Stimulated activated CD8-positive, alpha-beta memory T cell treated with anti-CD3 and anti-CD28 coated beads, Interleukin-4, amount 100 ng/mL, for 1 hour (primary cell): ENCODE measurements at places on chromosomes 1 and 21.
A peak's percentile ranks its signal among the peaks of the same experiment; 100 is the strongest.

- DNase-seq: no peak
These were observed at the start of gene KCNK1 for GRCh38 chr1:233613252-233614172. TSS of gene KCNK1 (plus strand) at chr1:233614106. CDS start at chr1:233614172, 66 bp downstream.

- no peak for DNase-seq
These were observed 9.5 kb upstream of the RNF186 start for GRCh38 chr1:19824541-19824940.

DNA sequence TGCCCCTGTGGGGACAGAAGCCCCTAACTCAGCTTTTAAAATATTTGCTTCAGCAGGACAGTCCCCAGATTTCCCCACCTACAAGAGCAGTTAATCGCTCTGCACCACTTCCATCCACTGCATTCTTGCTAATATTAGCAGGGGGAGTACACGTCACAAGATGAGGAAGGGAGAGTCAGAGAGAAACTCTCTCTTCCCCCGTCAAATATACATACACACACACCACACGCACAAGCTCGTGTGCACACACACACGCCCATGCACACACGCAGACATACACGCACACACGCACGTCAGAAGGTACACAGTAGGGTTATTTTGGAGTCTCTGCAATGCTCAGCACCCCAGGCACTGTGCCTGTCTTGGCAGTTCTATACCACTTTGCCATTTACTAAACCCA lies 2.1 kb downstream of the CLCA1 start:
- DNase-seq: no peak

DNA sequence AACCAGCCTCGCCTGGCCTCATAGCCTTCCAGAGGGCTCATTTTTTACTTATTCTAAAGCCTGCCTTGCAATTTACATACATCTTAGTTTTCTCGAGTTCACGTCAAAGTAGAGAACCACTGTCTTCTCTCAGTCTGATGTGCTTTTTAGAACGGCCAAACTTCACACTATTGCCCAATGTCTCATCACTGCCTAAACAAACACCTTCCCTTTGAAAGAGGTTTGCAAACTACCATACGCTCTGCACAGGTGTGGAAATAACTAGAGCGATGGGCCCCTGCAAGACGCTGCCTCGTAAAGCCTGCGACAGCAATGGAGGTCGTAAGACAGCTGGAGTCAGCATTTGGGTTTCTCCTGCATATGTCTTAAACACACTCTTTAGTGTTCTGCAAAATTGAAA lies 22.6 kb downstream of the PRDM15 start:
- no peak for DNase-seq

DNA sequence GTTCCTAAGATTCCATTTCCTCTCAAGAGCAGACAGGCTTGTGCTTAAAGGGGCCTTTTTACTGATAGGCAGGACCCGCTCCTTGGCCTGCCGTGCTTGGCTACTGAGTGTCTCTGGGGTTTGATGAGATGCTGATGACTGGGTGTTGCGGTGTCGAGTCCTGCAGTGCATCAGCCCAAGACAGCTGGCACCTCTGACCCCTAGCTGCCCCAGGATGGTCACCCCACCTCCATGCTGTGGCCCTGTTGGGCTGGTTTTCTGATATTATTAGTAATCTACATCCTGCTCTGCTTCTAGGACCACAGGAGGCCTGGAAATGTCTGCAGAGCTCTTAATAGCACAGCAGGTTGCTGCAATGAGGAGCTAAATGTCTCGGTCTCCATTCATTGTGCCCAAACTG lies 28.7 kb downstream of the LRRC71 start:
- DNase-seq: no peak

GRCh38 chr1:181514298-181515290 lies 31.3 kb downstream of the CACNA1E start:
- no peak for DNase-seq

DNA sequence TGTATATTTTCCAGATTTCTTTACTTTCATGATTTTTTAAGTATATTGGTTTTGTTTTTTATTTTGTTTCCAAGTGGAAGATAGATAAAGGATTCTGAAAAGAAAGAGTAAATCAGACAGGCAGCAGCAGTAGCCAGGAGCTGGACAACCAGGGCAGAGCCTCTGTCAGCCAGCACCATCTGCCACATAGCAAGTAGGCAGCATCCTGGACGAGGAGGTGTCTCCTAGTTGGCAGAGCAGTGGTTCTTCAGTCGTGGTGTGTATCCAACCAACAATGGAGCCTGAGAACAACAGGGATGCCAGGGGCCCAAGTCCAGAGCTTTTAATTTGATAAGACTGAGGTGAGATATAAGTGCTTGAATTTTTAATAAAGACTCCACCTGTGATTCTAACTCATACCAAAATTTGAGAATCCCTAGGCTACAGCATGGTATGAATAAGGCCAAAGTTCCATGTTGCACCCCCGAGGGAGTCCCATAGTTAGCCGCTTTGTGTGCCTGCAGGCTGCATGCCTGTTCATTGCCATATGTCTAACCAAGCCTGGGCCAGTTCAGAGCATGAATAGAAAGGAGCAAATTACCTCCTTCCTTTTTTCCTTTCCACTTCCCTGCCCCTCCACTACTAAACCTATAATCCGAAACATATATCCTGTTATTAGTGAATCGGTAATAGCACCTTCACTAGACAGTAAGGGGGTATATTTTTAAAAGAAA lies 153.2 kb downstream of the NTNG1 start:
- DNase-seq: no peak

DNA sequence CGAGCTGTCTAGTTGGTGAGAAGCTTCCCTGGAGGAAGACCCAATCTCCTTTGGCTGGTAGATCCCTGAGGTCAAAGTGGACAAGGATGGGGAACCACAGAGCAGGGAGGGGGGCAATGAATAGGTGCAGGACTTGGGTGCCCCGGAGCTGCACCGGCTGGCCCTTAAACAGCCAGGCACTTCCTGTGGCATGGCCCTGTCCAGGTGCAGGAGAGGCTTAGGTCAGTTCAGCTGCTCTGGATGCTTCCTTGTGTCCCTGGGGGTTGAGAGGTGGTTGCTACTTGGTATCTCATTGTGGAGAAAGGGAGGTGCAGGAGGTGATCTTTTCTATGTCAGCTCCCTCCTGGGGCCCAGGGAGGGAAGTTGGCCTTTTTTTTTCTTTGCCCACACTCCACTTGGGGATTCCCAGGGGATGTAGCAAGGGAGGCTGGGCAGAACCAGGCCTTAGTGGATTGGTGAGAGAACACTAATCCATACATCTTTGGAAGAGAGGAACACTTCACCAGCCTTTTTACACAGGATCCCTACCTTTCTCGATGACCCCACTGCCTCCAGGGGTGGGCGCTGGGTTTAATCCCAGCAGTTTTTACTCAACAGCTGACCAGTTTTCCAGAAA lies 1.2 kb upstream of the ST3GAL3 start:
- no peak for DNase-seq

DNA sequence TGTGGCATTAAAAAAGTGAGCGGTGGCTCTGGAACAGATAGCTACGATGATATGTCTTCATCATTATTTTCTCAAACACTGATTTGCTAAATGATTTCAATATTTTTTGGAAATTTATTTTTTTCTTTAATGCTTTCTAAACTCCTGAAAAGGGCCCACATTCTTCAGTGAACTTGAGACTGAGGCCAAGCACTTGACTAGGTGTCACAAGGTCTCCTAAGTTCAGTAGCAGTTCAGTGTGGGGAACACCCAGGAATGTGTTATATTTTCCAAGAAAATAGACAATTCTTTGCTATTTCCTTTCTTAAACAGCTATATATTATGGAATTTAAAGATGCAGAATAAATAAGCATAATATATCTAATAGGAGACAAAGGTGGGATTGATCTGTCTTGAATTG lies 850.9 kb downstream of the USP25 start:
- DNase-seq: no peak

DNA sequence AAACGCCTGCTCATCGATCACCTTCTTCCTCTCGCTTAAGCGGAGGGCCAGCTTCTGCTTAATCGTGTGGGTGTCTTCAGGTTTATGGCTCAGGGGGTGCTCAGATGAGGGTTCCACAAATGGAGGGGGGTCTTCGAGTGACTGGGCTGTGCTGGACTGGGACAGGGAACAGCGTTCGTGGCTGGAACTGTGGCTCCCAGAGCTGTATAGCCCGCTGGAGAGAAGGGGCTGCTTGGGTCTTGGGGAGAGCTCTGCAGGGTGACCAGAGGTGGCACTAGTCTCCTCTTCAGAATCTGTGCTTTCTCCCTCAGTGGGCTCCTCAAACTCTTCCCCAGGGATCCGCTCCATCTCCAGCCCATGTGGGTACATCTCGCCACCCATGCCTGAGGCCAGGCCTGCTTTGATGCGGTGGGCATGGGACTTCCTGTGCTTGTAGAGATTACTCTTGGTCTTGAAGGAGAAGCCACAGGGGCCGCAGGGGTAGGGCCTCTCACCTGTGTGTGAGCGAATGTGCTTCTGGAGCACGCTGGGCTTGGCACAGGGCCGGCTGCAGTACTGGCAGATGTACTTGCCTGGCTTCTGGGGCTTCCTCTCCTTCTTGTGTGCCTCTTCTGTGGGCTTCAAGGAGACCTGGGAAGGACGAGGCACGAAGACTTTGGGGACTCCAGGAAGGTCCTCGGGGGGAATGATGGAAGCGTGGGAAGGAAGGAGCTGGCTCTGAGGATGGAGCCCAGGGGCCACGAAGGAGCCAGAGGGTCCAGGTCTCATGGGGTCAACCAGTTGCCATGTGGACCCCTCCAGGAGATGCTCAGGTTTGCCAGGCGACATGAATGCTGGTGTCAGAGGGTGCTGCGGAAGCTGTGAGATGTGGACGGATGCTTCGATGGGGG lies 99.4 kb upstream of the EDN2 start:
- no peak for DNase-seq

DNA sequence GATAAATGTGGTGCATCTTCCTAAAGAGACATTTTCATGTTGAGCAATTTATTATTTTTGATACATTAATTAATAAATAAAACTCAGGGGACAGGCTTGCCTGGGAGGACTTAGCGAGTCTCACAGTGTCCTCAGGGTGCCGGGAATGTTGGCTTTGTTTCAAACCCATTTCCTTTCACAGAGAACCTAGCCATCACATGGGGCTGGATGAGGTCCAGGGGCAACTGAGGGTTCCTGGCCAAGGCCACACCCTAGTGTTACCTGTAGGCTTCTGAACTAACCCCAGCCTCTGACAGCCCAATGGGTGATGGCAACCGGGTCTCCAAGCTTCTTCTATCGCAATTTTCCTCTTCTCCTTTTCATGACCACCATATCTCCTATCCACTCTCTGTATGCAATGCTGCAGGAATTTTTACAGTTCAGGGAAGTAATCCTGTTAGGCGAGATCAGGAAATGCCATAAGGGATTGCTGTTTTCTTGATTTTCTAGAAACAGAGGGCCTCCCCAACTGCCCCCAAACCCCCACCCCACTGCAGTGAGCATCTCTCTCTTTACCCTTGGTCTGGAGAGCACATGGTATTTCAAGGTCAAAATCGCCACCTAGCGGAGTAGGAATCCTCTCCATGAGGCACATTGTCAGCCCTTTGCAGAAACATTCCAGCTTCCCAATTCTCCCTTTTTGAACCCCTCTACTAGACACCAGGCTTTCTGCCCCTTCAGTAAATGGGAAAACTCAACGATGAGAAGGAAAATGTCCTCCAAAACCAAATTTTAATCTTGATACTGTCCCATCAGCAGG lies 22.1 kb upstream of the SMYD3 start:
- DNase-seq: no peak

GRCh38 chr1:43309405-43310025 lies 8.7 kb downstream of the TIE1 start:
- no peak for DNase-seq

DNA sequence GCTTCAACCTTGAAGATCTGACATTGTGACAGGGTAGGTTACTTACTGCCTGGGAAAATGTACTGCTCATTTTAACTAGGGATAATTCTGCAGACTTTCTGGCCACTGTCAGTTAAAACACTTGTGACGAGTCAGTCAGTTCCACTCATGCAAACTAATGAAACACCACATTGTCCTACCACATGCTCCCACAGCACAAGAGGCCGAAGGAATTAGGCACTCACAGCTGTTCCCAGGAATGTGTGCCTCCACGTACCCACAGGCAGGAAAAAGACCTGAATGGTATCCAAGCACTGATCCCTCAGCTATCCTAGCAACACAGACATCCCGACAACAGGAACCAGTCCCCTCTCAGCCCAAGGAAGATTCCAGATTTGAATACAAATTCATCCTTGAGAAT lies 12.3 kb downstream of the BCAR3 start:
- no peak for DNase-seq

- no peak for DNase-seq
These were observed 90.5 kb downstream of the NMNAT2 start for GRCh38 chr1:183327434-183328290.

DNA sequence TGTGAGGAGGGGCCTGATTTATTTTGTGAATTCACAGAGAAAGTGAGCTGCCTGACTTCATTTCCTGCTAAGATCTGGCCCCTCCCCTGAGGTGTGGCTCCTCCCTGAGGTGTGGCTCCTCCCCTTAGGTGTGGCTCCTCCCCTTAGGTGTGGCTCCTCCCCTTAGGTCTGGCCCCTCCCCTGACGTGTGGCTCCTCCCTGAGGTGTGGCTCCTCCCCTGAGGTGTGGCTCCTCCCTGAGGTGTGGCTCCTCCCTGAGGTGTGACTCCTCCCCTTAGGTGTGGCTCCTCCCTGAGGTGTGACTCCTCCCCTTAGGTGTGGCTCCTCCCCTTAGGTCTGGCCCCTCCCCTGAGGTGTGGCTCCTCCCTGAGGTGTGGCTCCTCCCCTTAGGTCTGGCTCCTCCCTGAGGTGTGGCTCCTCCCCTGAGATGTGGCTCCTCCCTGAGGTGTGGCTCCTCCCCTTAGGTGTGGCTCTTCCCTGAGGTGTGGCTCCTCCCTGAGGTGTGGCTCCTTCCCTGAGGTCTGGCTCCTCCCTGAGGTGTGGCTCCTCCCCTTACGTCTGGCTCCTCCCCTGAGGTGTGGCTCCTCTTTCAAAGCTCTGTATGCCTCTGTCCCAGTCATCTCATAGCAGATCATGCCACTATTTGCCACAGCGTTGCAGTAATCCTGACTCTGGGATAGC lies 26.9 kb upstream of the LRRC3 start:
- peak; percentile 8 for DNase-seq

- DNase-seq: no peak
These were observed 62.5 kb downstream of the CHRM3 start for GRCh38 chr1:239448911-239449310.

DNA sequence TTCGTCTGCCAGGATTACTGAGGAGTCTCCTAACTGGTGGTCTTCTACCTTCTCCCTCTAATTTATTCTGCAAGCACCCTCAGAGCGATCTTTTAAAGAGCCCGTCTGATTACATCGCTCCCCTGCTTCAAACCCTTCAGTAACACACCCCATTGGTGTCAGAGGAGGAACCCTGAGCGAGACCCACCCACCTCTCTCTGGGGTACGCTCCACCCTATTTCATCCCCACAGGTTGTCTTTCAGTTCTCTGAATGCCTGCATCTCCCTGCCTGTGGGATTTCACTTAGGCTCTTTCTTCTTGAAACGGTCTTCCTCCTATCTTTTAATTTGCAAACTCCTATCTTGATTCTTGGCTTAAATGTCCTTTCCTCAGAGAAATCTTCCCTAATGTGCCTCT lies 39.4 kb downstream of the C1orf21 start:
- DNase-seq: no peak

- DNase-seq: no peak
These were observed 6.5 kb upstream of the THEMIS2 start for GRCh38 chr1:27865821-27866220.

- DNase-seq: no peak
These were observed 7.5 kb upstream of the MYOM3 start for GRCh38 chr1:24119489-24119858.
